Thoracic aorta (tissue), 2 donors: ENCODE measurements at places on chromosomes 7 and 10. TPM values are rescaled to one million over a fixed set of nuclear protein-coding genes. Genes with fewer than 3 reads are reported as not detected.

DNA sequence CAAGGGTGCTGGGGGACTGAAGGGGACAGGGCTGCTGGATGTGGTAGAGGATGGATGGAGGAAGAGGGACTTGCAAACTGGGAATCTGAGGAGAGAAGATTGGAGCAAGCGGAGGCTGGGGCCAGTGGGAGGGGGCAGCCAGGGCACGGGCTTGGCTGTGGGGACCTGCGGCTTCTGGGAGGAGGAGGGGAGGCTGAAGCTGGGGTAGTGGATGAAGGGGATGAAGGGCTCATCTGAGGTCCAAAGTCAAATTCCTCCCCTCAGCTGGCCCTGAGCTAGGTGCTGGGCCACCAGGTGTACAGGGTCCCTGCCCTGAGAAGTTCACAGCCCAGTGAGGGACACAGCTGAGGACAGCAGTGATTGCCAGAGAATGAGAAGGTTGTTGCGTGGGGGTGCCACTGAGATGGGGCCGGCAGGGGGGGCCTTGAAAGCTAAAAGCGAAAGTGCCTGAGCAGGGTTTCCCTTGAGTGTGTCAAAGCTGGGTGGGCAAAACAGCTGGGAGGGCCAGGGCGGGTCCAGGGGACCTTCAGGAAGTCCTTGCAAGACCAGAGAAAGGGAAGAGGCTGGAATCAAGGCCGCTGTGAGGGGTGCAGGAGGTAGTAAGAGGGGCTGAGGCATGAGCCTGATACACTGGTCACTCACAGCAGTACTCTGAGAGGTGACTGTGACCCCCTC, 75.2 kb downstream of the MYL10 start:
- DNase-seq: no peak

Gene RARRES2
- total RNA-seq: 76.4 TPM

DNA sequence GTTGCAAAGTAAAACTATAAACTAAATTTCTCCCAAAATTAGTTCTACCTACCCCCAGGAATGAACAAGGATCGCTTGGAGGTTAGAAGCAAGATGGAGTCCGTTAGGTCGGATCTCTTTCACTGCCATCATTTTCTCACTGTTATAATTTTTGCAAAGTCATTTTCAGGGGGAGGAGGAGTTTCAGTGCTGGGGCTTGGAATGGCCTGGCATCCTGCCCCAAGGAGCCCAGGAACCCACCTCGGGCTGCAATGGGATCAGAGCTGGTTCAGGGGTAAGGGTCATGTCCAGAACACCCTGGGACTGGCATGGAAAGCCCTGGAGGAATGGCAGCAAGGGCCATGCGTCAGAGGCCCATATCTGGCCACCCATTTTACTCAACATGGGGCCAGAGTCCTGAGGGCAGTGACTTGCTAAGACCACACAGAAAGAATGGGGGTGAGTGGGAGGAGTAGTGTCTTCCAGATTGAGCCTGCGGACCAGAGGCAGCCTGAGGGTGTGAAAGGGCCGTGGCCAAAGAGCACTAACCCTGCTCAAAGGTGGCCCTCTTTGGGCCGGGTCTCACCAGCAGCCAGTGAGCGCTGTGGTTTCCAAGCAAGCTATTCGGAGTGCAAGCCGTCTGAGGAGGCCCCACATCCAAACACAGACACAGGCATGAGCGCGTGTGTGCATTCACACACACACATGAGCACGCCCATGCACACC, 31.8 kb downstream of the GPRIN2 start:
- DNase-seq: no peak

DNA sequence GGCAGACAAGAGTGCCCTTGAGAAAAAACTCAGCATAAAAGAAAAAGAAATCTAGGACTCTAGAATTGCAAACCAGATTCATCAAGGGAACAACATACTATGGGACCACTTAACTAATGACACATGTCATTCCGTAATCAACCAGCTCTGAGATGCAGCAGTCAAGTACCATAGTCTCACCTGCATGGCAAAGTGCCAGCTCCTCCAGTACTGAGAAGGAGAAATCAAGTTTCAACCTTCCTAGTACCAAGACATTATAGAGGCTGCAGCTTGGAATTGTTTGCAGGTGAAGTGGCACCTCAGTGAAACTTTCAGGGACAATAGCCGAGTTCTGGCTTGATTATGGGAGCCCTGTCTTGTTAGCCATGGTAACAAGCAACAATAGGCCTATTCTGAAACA, 11.5 kb downstream of the STEAP1 start:
- no peak for DNase-seq

Gene KIAA1217
- total RNA-seq: 15.6 TPM

DNA sequence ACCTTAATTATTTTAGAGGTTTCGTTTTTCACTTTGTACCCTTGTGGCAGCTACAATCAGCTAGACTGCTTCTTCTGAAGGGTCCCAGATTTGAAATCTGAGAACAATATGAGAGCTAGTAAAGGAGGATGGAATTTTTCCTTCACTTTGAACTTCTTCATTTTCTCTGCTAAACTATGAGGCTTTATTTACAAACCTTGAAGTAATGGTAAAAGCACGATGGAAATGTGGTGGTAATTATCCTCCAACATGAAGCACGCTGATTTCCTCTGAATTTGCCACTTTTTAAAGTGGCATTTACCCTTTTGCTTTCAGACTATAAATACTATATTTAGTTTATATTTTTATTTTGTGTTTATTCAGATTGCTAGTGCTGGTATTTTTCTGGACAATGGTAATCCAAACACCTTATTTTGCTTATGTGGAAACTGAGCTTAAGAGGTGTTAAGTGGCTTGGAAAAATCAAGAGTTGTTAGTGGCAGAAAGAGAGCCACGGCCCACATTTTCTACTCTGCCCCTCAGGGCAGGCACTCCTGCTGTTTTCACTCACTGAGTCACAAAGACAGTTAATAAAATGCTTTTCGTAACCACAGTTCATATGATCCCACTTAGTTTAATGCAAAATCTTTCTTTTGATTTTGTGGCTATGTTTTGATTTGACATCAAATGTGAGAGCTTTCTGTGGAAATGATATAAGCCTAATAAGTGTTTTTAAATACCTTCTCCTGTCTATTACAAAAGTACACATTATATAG, 2.7 kb downstream of the SSMEM1 start:
- DNase-seq: no peak

DNA sequence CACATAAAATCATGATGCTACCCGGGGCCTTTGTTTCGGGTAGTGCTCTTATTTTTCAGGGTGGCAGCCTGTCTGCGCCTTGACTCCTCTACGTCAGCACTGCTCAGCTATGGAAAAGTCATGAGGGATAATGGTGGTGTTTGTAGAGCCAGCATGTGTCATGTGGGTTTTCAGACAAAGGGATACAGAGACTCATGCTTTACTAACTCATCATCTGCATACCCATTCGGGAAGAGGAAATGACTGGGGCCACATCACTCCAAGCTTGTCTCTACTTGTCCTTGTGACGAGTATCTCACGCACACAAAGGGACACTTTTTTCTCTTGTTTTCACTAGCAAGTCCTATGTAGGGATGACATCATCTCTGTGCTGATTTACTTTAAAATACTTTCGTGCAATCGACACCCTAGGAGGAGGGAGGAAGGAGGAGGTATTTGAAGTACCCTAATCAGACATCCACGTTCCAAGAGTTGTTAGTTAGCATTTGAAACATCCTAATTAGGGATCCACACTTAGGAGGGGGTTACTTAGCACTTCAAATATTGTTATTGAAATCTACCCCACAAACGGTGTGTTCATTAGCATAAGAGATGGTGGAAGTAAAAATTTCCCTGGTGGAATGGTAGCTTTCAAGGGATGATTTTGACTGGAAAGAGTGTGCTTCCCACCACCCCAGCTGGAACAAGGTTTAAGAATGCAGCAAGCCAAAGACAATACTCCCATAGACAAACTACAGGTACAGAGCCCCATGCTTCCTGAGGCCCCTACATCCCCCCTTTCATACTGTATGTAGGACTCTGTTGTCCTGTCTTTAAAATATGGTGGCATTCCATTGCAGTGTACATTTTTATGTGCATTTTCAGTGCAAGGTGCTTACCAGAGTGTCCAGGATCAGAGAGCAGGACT, 52.0 kb downstream of the THNSL1 start:
- DNase-seq: no peak

DNA sequence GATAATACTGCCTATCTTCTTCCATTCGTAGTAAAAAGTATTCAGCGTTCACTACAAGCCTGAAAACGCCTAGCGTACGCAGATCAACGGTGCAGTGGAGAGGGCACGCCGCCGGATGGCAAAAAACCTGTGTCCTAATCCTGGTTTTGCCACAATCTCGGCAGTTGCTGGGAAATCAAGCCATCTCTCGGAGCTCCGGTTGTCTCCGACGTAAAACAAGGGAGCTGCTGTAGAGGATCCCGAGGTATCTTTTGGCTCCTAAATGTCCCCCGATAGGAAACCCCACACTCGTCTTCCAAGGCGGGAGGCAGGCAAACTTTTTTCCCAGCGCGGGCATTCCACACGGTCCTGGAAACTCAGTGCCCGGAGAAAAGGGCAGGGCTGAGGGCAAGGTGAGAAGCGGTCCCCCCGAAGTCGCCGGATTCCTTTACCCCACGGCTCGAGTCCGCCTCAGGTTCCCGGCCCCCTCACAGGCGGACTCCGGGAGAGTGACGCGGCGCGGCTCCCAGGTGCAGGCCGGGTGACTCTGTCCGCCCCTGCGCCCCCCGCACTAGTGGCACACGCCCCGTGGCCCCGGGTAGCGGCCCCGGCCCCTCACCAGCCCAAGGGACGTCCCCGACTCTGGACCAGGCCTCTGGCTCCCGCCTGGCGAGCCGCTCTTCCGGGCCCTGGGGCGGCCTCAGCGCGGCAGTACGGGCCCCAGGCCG, 649 bp downstream of the IDE start:
- DNase-seq: no peak

GRCh38 chr7:151755131-151755801, 121.6 kb downstream of the PRKAG2 start:
- DNase-seq: no peak

Gene CLCN1
- 0.68 TPM for total RNA-seq

GRCh38 chr7:151631570-151631952, 111.9 kb upstream of the RHEB start:
- no peak for DNase-seq

- no peak for DNase-seq
Observed at GRCh38 chr7:50687575-50688225, 95.0 kb downstream of the GRB10 start.

Gene FAM25A
- total RNA-seq: not detected

GRCh38 chr10:43314626-43315495, 48.0 kb upstream of the RASGEF1A start:
- DNase-seq: no peak

DNA sequence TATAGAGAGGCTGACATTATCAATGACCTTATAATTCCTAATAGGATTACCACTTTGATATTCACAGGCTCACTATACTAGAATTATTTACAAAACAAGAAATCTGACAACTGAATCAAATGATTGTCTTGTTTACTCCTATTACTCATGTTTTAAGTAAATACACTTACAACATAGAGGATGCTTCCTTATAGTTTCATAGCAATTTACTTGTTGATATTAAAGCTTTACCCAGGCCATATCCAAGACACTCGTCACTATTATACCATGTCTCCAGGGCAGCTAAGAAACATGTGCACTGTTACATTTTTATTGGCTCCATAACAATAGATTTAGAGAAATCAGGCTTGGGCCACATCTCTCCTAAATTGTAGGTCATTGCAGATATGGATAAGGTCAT, 276.9 kb downstream of the HGF start:
- DNase-seq: no peak

Gene GPAM
- total RNA-seq: 8.5 TPM

DNA sequence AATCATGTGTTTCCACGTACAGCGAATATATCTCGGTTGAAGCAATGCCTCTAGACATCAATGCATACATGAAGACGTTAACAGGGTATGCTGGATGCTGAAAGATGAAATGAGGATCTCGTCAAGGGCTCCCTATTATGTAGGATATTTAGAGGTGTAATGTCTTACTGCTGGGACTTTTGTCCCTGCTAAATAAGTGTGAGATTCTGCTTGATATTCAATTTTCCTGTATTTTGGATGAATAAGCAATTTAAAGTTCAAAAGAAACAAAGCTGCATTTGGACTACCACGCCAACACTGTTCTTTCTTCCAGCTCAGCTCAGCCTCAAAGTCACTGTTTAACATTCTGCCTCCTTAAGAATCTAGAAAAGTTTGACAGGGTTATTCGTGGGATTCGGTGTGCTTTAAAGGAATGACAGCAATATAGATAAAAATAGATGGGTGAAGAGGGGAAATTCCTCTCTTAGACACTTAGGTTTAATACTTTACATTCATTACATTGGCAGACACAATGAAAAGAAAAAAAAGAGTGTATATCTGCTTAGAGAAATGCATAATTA, 110.1 kb upstream of the RHEB start:
- DNase-seq: no peak

GRCh38 chr10:30842185-30842584, 189.5 kb downstream of the ZNF438 start:
- no peak for DNase-seq

GRCh38 chr7:19572566-19572965, 136.3 kb downstream of the POLR1F start:
- no peak for DNase-seq

DNA sequence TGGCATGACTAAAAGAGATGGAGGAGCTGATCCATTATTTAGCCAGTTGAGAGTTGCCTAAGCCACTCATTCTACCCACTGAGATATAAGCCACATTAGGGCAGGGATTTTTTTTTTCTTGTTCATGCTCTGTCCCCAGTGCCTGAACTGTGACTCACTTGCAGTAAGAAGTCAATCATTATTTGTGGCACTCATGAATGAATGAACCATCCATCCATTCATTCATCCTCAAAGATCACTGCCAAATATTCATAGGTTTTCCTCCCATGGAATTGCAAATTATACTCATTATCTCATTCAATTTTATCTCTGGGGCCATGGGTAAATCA, 22.8 kb upstream of the ARID5B start:
- no peak for DNase-seq

Gene ITIH5
- total RNA-seq: 15.9 TPM

DNA sequence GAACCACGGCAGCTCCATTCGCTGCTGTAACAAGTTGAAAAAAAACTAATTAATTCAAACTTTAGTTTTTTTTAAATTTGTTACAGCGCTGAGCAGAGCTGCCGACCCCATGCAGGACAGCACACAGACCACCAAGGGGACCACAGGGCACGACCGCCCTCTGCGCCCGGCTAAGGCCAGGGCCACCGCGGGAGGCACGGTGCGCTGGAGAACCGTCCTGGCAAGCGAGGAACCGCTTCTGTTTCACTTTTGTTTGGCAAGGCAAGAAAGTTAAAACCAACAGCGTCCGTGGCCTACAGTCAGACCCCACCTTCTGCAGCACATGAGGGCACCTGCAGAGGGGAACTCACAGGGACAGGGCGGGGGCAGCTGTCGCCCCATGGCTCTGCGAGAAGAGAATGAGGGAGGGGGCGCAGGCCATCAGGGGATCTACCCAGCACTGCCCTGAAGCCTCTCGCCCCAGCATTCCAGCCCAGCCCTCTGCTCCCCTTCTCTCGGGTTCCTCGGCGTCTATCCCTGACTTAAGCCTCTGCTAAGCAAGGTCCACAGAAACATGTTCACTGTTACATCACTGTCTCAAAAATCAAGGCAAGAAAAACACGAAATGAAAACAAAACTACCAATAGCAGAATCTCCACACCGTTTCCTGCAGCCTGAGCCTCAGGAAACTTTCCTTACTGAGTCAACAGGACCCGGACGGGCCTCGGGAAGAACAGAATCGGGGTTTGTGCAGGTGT, 204.4 kb downstream of the DIP2C start:
- DNase-seq: no peak

- no peak for DNase-seq
Observed at GRCh38 chr7:24880886-24881285, 99.1 kb downstream of the OSBPL3 start.
